A549 (cell line): ENCODE measurements at places on chromosomes 1 and 21.

GRCh38 chr1:179124873-179125272 is 43.0 kb downstream of the TOR3A start:
- no peak for DNase-seq

GRCh38 chr1:225554216-225554812 is 98.6 kb downstream of the ENAH start:
- peak; percentile 18 for DNase-seq

DNA sequence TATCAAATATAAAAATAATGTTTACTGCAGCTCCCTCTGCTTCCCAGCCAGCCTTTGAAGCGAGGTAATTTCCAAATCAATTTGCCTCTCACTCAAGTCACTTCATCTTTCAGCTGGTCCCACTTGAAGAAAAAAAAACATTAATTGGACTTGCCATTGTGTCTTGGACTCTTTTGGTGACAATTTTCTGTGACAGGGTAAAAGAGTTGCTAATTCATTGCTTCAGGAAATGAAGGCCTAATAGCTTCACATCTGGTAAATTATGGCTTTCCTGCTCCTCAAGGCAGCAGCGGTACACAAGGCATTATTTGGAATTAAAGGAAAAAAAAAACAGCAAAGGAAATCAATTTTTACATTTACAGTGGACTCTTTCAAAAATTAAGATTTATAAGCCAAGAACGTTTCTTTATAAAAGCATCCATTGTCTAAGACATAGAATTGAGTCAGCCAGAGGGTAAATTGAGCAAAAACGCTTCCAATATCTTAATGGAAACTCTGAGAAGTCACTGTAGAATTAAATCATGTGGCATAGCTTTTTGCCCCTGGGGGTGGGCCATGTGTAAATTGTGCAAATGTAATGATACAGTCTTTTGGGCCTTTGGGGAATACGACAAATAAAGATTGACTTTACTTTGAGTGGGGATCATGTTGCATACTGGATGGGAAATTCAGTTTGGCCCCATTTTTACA is 102.5 kb downstream of the LYPLAL1 start:
- no peak for DNase-seq

- DNase-seq, result no peak
Observed at GRCh38 chr1:235625831-235626230, 23.8 kb downstream of the GNG4 start.

- DNase-seq, result no peak
Observed at GRCh38 chr21:41098481-41099042, 69.4 kb upstream of the BACE2 start.

GRCh38 chr21:28371713-28372112 is 621.0 kb downstream of the LTN1 start:
- DNase-seq, result no peak

DNA sequence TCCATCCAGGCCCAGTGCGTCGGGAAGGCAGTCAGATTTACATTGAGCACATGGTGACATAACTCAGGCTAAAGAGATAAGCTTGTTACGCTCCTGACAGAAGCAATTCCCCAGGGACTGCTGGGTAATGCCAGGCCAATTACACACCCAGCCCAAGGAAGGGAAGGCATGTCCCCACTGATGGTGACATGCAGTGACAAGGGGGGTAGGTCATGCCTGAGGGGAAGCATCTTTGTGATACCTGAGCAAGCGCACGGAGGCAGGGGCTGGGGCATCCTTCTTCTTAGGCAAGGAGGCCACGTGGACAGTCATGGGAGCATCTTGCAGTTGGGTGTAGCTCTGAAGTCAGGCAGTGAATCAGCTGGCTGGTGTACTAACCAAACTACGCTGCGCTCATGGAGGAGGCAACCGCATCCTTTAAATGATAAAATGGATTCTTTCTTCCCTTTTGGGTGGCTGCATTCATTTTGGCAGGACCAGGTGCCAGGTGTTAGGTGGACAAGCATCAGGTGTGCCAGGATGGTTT is 39.6 kb upstream of the GRIK3 start:
- DNase-seq, result no peak
